ENCODE measurements at places on chromosomes 4 and X.

- DNase-seq: no peak
These were observed 215.5 kb upstream of the UGT8 start for GRCh38 chr4:114383067-114383466.

GRCh38 chrX:112147206-112147605, 64.6 kb upstream of the TRPC5 start:
- DNase-seq: no peak

DNA sequence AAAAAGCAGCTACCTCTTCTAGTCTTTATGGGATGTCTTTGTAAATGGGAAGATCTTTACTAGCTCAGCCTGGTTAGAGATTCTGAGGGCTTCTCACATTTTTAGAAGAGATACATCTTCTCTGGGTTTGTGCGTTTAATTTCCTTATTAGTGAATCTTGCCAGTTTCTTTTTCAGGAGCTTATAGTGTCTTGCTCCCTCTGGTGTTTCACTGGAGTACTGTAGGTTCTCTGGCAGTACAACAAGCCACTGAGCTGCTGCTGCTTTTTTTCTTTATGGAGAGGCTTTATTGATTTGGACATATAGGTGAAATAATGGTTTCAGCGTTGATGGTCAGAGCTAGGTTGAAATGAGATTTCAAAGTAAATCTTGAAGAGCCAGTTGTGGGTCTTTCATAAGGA, 82.9 kb downstream of the LAS1L start:
- DNase-seq: no peak

DNA sequence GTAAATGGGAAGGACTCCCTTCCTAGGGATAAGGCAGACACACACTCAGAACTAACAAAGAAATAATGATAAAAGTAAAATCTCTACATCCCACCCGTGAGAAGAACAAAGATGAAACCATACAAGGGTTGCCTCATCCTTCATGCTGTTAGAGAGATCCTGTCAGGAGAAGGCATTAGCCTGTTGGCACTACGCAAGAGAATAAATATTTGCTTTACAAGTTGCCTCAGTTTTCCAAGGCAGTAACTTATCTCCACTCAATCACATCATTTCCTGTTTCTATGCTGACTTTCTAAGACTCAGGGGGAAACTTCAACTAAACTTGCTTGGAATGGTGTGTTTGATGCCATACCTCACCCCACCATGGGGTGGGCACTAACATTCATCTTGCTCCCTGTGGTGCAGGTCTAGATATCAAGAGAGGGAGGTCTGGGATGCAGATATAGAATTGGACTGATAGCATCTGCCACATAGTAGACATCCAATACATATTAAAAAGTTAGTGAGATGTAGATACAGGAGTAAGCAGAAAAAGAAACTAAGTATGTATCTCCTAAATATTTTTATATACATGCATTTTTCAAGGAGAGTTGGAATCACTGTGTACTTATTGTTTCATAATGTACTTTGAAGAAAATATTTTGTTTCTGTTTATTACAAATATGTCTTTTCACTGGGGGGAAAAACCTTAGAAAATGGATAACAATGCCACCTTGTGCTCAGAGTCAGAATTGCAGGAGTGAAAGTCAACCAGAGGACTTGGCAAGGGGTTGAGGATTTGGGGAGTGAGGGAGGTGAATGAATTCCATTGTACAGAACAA, 57.2 kb upstream of the BEX4 start:
- peak; percentile 5 for DNase-seq

DNA sequence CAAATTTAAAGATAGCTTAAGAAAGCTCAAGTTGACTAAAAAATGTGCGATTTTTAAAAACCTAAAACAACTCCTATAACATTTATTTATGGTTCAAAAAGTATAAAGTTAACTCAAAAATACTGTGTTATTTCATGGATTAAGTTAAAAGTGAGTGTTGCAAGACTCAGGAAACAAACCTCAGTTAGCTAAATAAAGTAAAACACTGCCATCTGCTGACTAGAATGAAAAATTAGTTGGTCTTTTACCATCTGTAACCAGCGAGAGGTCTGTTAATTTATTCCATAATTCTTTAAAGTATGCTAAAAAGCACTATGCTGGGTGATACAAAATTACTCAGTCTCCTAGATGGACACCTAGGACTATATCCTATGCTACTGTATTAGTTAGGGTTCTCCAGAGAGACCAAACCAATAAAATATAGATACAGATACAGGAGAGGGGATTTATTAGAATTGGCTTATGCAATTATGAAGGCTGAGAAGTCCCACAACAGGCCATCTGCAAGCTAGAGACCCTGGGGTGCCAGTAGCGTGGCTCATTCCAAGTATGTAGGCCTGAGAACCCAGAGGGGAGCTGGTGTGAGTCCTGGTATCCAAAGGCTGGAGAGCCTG, 4.9 kb upstream of the WDFY3 start:
- peak; percentile 45 for DNase-seq

GRCh38 chr4:178173771-178174170, 731.5 kb upstream of the AGA start:
- DNase-seq: no peak

DNA sequence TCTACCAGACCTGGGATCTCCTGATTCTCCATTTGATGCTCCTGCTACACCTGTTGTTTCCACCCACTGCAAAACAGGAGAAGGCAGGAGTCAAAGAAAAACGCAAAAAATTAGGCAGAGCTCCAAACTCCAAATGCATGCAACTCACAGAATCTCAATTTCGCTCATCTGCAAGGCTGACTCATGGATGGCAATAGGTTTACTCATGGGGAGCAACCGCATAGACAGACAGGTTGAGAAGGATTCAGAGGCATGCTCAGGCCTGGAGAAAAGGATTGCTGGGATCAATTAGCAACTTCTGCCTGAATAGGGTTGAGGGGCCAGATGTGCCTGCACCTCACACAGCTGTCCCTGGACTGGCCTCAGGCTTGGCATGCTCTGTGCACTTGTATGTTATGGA, 231.0 kb downstream of the LDB2 start:
- DNase-seq: peak; percentile 68

GRCh38 chr4:25702848-25703247, 47.2 kb downstream of the SLC34A2 start:
- peak; percentile 87 for DNase-seq

DNA sequence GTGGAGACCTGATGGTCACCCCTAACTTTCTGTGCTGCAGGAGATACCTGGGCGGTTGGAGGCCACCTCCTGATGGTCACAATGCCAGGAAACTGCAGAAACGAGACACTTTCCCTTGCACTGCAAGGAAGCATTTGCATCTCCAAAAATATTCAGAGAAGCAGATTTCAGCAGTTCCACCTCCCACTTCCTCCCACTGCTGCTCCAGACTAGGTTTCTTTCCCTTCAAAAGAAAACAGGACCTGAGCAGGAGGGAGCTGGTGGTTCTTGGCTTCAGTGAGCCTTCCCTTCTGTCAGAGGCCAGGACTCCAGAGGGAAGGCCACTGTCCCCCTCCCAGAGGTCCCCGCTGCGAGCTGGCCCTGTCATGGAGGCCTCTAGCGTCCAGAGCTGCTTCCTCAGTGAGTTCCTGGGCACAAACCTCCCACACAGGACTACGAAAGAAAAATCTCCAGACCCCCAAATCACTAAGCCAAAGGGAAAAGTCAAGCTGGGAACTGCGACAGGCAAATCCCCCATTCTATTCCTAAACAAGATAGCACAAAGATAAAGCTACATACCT, 35.9 kb downstream of the GPM6B start:
- DNase-seq: no peak

DNA sequence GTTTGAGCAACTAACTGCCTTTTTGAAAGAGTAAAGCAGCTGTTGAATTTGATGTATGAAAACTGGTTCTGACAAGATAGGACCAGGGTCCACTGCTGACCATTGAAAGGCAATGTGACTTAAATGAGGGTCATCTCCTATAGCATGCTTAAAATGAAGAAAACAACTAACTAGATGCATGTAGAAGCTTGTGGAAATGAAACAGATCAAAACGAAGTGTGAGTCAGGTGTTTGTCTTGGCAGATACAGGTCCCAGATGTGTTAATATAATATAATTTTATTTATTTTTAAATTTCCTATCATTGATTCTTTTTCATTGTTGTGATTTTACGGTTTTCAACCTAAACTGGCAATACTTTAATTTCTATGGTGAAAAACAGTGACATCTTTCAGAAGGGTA, 83.6 kb downstream of the ATOH1 start:
- DNase-seq: no peak

- DNase-seq: no peak
These were observed 17.0 kb downstream of the HTT start for GRCh38 chr4:3091464-3091863.

- DNase-seq: peak; percentile 72
These were observed 16.8 kb upstream of the LAMP2 start for GRCh38 chrX:120485638-120486520.

DNA sequence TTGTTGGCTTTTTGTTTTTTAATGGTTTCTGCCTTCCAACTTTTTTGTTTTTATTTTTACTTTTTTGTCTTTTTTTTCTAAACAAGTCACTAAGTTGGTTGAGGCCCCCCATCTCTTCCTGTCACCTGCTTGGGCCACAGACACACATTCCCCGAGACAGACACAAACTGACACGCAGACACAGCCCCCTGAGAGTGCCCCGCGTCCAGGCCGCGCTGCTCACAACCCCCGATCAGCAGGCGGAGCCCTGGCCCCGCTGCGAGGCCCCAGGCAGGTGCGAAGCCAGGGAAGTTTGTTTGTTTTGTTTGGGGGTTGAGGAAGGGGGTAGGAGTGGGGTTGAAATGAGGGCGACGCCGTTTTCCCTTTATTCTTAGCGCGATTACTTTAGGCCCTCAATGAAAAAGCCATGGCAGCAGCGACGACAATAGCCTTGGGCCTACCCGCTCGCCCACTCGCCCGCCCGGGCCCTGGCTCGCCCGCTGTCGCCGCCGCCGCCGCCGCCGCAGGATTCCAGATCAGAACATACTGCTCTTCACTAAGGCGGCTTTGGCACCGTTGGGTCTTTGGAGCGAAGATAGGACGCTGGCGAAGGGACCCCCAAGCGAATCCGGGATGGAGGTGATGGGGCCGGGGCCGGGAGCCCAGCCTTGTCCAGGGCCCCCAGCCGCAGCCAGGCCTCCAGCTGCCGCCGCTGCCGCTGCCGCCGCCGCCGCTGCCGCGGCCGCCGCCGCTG, 3.1 kb downstream of the PHOX2B start:
- no peak for DNase-seq

DNA sequence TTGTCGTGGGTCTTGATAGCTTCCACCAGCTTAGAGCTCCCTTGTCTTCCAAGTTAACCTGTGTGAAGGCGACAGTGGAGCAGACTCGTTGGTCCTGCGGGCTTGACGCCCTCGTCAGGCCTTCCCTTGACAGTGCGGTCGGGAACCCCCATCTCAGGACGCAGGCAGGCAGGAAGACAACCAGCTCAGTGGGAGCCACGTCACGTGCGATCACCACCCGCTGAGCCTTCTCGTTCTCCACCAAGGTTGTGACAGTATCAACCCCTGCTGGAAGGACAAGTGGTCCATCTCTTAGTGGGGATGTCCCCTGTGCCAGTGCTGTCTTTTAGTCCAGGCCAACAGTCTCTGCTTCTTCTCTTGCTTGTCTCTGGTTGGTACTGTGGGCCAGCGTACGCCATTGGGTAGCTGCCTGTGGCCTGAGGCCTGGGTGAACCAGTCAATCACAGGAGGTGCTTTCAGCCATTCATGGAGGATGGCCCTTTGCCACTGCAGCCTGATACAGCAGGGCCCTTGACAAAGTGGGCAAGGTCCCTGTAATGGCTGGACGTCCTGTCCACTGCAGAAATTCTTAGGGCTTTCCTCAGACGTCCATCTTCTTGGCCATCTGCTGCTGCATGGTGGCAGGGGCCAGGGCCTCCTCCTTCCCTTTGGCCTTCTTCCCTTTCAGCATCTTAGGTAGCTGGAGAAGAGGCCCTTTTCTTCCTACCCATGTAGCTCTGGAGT, 31.4 kb downstream of the RGS12 start:
- DNase-seq: no peak

GRCh38 chr4:151432654-151433053, 23.7 kb downstream of the FHIP1A start:
- no peak for DNase-seq

- DNase-seq: no peak
These were observed 252.5 kb downstream of the GRIA3 start for GRCh38 chrX:123436512-123437136.

DNA sequence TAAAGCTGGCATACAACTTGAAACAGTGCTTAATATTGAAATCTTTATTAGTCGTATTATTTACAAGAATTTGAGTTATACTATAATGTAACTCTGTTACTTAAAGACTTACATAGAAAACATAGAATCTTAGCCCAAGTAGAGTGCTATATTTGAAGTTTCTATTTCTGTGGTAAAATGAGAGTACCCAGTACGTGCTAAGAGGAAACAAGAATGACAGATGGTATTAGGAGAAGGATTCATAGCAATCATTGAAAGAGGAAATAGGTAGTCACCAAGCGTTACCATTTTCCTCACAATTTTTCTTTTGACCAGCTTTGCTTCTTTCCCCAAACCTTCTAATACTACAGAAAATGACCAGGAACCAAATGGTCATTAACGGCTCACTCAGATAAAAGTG, 412.1 kb upstream of the GRIA3 start:
- no peak for DNase-seq
